ENCODE measurements at places on chromosomes 11 and 22.

DNA sequence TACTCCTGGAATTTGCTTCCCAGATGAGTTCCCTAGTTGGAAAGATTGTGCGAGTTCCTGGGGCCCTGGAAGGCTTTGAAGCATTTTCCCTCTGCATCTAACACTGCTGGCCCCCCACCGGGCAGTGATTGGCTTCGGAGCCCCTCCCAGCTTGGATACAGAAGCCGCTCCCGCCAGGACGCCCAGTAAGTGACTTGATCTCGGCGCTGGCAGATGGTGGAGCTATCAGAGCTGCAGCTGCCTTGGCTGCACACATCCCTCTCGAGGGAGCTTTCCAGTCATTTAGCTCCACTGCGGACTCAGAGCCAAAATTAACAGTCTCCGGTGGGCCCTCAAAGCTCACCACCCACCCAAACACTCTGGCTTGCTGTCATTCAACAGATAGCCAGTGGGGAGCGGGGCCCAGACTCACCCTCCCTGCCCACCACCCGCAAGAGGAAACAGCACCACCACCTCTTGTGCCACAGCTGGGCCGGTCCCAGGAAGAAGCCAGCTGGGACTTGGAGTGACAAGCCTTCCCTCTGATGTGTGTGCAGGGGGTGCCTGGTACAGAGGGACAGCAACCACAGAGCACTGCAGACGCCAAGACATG is 162.3 kb downstream of the TRIM29 start:
- no peak for DNase-seq

GRCh38 chr11:35402751-35403660 is 16.4 kb downstream of the SLC1A2 start:
- no peak for DNase-seq

GRCh38 chr11:2530131-2530854 is 85.5 kb downstream of the KCNQ1 start:
- no peak for DNase-seq

DNA sequence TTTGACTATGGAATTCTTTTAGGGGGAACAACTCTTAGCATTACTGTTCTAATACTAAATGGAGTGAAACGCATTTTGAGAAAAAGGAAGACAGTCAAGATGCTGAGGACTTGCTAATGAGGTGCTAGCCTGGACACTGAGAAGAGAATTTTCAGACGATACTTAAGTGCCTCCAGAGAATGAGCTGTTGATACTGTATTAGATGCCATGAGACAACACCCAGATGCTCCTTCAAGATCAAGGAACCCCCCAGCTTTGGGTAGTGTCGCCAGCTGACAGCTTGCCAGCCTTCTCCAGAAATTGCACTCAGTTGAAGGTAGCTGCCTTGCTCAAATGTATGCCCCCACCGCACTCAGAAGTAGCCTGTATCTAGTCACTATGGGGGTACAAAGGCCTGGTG is 52.5 kb upstream of the SLC36A4 start:
- no peak for DNase-seq

DNA sequence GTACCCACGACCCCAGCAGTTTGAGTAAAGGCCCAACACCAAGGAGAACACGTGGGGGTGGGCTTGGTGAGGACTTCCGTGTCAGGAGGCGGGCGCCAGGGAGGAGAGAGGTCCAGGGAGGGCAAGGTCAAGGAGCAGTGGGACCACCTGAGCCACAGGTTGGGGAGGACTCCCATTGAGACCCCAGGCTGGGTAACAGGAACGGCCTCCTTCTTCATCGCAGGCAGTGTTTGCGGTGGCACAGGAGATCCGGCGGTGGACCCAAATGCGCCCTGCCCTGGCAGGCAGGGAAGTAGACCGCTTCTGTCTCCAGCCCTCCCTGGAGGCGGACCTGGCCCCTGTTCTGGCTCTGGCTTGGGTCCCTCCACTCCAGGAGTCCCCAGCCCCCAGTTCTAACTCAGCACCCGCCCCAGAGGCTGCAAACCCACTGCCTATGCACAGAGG is 5.9 kb upstream of the TBX1 start:
- DNase-seq, result no peak

DNA sequence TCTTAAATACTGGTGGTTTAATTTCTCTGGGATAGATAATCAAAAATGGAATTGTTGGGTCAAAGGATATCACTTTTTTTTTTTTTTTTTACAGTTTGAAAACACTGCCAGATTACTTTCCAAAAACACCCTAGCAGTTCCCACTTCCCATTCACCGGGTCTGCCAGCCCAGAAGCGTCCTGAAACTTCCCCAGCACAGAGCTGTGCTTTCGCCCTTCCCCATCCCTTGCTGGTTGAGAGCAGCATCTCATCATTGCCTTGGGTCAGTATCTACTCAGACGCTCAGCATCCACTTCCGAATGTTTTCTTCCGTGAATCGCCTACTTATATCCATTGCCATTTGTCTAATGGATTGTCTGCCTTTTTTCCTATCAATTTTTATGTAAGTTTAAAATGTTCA is 5.5 kb downstream of the CERK start:
- no peak for DNase-seq

DNA sequence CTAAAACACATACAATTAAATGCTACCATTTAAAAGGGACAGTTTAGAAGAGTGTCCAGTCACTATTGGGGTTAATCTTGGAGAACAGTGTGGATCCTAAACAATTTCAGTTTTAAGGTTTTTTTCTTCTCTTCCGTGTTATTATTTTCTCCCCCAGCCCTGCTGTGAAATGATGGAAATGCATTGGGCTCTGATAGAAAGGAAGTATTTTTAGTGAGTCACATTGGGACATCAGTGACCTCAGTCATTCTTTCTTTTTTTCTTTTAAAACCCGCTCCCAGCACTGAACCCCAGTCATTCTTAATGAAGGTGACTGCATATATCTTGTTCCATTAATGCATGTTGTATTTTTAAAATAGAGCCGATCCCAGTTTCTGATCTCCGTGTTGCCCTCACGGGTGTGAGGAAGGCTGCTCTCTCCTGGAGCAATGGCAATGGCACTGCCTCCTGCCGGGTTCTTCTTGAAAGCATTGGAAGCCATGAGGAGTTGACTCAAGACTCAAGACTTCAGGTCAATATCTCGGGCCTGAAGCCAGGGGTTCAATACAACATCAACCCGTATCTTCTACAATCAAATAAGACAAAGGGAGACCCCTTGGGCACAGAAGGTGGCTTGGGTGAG is 93.2 kb upstream of the OR4B1 start:
- DNase-seq, result no peak

DNA sequence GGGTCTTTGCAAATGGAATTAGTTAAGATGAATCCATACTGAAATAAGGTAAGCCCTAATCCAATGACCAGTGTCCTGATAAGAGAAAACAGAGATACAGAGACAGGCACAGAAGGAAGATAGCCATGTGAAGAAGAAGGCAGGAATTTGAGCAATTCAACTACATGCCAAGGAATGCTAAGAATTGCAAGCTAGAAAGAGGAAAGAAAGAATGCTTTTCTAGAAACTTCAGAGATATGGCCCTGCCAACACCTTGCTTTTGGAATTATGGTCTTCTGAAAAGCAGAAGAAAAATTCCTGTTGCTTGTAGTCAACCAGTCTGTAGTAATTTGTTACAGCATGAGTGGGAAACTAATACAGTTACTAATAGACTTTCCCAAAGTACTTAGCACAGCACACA is 111.3 kb downstream of the SLC17A6 start:
- no peak for DNase-seq

GRCh38 chr11:58742140-58742539 is 10.4 kb upstream of the GLYAT start:
- DNase-seq, result no peak

DNA sequence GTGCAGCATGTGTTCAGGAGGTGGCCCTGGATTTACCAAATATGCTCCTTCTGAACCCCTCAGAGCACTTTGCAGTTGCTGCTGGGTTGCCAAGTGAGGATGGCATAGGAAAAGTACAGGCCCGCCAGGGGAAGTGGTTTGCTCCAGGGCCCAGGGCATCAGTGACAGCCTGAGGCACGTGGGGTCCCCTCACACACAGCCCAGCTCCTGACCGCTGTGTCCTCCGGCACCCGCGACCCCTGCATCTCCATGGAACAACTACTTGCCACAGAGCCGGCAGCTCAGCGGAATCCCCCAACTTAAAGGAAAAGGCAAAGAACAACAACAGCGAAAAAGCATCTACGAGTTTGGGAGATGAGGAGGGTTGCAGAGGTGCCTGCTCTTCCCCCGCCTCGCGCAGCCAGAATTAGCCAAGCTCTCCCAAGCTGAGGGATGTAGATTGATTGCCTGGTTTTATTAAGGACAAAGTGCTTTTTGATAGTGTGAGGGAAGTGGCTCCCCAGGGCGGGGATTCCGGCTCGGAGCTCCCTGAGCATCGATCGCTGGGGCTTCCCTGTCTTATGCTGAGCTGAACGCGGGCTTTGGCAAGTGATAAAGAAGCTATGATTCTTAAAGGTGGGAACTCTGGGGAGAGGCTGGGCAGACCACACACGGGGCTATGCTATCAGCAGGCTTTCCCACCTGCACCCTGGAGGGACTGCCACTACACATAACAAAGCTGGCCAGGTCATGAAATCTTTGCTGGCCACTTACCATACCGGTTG is 174.5 kb downstream of the CEP164 start:
- DNase-seq, result no peak

- DNase-seq, result no peak
Observed at GRCh38 chr11:9752091-9752490, 88.2 kb downstream of the SWAP70 start.

- DNase-seq, result no peak
Observed at GRCh38 chr11:128069665-128070064, 517.7 kb downstream of the ETS1 start.

DNA sequence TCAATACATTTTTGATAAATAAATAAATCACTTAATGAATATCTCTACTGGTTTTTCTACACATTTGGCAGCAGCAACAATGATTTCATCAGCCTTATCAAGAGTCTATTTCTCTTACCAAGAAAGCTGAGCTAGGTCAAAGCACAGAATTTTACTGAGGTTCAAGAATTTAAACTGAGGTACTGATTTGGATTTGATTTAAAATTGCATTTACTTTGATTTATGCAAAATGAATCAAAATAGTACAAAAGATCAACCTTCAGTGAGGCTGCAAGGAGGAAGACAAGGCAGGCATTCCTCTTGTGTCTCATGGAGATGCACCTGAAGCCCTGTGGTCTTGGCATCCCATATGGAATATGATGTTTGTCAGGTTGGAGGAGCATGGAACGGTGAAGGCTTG is 15.5 kb upstream of the EP300 start:
- DNase-seq, result no peak
